ENCODE measurements at places on chromosomes 1 and 21.

GRCh38 chr1:172148213-172148612 lies 272.3 kb upstream of the C1orf105 start:
- DNase-seq: no peak

DNA sequence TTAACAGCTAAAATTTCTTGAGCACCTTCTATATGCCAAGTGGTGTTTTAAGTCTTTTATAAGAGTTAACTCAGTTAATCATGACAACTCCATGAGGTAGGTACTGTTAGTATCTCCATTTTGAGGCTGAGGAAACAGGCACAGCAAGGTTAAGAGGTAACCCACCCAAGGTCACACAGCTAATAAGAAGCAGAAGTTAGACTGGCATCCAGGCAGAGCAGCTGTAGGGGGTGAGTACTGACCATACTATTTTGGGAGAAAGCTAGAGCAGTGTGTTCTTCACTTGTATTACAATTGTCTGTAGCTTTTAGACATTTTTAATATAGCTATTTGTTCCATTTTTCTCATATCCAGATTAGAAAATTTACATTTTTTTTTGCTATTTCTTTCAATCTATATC lies 4.8 kb downstream of the ATP6V1G3 start:
- no peak for DNase-seq

DNA sequence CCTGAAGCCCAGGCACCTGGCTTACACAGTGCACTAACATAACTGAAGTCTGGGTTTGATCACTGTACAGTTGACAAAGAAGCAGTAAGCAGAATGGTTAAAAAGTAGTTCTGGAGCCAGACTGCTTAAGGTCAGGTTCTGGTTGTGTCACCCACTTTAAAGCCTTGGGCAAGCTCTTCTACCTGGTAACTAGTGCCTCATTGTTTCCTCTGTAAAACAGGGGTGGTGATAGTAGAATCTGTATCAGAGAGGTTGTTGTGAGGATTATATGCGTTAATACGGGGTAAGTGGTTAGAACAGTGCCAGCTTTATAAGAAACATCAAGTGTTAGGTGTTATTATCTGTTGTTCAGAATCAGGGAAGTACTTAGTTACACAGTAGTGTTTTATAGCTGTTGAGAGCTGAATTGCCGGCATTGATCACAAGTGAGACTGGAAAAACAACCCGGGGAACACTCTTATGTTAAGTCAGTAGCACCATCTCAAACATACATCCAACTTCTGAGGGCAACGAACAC lies 3.7 kb downstream of the BACH1 start:
- DNase-seq: no peak

GRCh38 chr1:99957818-99958217 lies 12.0 kb upstream of the SLC35A3 start:
- no peak for DNase-seq

GRCh38 chr1:81225789-81226602 lies 574.7 kb upstream of the ADGRL2 start:
- DNase-seq: no peak

DNA sequence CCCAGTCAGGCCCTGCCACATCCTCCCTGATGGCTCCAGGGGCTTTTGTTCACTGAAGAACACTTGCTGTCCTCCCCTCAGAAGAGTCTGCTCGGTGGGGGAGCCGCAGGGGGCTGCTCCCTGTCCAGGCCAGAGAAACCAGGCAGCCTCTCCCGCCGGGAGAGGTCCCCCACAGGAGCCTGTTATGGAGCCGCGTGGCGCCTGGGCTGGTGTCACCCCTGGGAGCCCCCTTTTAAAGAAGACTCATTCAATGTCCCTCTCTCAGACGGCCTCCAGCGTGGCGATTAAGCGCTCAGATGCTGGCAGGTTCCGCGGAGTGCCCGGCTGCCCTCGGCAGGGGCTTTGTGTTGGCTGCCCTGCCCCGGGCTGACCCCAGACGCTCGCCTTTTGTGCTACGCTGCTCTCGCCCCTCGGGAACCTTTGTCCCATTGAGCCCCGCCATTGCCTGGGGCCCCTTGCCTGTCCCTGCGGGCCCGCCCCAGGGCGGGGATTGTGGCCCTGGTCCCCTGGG lies 43.1 kb downstream of the SKI start:
- no peak for DNase-seq

DNA sequence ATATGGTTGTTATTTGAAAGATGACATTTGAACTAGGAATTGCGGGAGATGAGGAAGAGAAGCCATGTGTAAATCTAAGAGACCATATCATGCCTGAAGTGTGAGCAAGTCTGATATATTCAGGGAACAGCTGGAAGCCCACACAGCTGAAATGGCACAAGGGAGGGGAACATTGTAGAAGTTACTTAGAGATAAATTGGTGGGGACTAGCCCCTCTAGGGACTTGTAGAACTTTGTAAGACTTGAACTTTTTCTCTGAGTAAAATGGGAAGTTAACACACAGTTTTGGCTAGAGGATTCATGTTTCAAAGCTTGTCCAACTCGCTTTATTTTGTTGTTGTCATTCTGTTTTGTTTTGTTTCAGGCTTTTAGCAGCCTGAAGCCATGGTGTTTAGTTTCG lies 216.4 kb downstream of the FMN2 start:
- no peak for DNase-seq

DNA sequence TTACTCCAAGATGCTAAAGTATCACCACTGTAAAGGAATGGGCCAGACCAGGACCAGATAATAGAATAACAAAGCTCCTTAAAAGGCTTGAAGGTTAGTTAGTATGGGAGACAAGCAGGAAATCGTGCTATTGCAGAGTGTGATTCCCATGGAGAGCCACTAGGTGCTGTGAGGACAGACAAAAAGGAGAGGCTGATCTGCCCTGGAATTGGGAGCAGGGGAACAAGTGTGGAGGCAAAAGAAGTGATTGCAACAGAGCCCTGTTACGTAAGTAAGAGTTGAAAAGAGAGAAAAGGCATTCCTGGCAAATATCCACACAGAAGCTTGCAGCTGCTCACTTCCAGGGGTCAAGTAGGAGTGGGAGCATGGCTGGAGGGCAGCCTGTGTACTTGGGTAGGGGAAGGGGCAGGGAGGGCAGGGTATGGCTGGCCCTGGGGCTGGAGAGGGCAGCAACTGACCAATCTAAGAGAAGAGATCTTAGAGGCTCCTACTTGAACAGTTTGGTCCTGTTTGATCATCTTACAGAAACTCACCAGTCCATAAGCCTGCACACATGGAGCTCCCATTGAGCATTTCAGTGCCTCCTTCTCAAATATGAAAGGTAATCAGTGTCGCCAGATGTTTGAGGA lies 207.7 kb upstream of the GJB5 start:
- DNase-seq: no peak

DNA sequence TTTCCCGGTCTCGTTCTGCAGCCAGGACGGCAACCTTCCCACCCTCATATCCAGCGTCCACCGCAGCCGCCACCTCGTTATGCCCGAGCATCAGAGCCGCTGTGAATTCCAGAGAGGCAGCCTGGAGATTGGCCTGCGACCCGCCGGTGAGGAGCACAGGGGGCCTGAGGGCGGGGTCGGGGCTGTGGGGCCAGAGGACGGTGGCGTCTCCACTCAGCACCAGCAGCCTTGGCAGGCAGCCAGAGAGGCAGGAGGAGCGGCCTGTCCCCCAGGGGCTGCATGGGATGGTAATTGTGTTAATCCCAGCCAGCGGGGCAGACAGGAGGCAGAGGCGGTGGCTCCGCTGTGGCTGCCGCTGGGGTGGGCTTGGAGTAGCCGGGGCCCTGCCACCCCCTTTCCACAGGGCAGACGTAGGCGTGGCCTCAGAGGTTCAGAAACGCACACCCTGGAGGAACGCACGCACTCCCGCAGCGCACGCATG lies 12.1 kb downstream of the SAMD11 start:
- DNase-seq: no peak

GRCh38 chr1:15714406-15715136 lies 21.5 kb upstream of the SLC25A34 start:
- no peak for DNase-seq

GRCh38 chr1:207821464-207822045 lies 69.7 kb downstream of the CD46 start:
- no peak for DNase-seq

DNA sequence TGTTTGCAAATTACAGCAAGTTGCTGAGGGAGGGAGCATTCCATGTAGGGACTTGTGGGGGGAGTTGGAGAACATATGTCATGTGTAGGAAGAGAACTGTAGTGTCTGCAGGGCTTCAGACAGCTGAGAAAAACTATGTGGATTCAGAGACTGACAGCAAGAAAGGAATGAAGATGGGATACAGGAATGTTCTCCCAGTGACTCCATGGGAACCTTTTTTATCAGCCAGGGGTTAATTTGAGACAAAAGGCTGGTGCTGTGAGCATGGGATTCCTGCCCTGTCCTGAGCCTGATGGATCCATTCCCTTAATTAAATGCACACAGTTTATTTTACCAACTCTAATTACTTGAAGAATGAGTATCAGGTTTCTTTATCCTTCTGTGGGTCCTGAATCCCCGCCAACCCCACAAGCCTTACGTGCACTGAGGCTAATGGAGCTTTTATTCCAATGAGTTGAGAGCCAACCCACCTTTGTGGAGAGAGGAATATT lies 26.5 kb upstream of the PLXNA2 start:
- no peak for DNase-seq

DNA sequence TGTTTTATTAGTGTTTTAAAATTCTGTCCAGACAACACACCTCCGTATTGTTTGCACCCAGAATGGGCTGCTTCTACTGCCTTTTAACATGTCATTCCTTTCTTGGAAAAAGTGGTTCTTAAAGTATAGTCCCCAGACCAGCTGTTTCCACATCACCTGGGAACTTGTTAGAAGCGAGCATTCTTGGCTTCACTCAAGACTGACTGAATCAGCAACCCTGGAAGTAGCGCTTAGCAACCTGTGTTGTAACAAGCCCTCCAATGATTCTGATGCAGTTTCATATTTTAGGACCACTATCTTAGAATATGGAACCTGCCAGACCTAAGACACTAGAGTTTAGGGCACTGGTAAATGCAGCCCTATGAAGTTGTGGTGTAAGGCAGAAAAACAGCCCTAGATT lies 6.0 kb upstream of the PPIE start:
- no peak for DNase-seq

DNA sequence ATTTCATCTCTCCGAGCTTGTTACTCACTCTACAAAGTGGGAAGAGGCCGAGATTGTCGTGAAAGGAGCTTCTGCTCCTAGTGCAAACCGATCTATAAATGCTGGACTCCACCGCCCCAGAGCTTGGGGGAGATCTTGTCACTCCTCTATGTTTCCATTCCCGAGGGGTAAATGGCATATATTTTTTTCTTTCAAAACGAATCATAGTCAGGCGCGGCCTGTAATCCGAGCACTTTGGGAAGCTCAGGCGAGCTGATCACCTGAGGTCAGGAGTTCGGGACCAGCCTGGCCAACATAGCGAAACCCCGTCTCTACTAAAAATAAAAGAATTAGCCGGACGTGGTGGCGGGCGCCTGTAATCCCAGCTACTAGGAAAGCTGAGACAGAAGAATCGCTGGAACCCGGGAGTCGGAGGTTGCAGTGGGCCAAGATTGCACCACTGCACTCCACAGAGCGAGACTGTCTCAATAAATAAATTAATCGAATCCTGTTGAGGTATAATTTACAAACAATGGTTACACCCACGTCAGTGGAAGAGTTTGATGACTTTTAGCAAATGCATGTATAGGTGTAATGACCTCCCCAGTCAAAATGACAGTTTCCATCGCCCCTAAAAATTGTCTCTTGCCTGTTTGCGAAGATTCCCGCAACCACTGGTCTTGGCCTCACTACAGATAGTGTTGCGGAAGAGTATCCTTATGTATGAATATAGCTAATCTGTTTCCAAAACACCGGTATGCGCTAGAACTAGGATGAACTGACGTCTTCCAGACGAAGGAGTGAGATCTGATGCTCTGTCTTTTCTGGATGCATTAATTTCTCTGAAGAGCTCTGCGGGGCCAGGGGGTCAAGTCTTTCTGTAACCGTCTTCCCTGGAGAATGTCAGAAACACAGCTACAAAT lies 840 bp upstream of the HEATR1 start:
- DNase-seq: no peak

DNA sequence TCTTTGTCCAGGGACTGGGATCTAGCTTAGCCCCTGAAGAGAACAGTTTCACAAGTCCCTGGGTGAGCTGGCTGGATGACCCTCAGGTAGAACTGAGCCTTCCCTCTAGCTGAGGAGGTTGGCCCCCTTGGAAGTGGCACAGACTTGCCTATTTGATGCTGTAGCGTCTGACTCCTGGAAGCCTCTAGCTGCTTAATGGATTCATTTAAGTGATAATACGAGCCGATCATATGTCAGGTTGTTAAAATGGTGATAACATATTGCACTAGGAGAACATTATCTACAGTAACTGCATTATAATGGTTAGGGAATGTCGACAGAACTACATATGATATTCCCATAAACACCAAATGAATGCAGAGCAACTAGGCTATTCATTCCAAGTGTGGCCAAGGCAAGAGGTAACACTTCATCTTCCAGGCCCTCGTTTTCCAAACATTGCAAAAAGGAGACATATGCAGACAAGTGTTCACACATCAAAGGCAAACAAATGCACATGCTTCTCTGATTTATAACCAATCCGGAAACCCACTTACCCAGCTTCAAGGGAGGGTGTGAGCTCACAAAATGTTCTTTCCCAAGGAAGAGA lies 340.1 kb upstream of the PLXNA2 start:
- no peak for DNase-seq

DNA sequence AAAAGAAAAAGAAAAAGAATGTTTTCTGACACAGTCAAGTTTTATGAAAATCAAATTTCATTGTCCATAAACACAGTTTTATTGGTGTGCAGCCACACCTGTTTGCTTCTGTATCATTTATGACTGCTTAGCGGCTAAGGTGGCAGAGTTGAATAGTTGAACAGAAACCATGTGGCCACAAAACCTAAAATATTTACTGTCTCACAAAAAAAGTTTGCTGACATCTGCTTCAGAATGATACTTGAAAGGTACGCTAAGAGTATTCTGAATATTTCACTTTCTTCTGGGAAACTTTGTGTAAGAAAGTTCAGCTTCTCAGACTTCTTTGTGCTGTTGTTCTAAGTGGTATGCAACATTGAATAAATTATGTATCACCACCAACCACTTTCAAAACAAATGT lies 6.2 kb downstream of the KCNK1 start:
- DNase-seq: no peak

DNA sequence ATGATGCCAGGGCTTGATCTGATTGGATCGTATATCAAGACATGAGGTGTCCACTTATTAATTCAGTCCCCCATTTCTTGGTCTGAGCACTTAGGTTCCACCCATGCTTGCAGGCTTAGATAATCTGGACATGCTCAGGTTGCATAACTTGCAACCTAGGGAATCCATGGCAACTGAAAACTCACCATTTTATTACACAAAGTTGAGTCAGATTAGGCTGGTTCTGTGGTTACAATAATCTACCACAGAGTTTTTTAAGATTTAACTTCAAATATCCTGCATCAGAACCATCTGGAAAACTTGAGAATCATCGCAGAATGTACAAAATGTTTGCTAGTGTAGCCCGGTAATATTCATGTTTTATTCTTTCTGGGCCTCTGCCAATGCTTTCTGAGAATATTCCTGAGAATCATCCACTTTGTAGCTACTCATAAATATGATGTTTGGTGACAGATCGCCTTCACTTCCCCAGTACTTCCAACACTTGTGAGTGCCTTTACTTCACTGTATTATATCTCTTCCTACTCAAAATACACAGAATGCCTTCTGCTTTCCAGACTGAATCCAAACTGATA lies 707.2 kb upstream of the ADAMTS5 start:
- DNase-seq: no peak

All from stimulated activated CD4-positive, alpha-beta T cell treated with anti-CD3 and anti-CD28 coated beads, Interleukin-1b, Interleukin-23, amount 100 ng/mL, for 1 hour (primary cell).